ENCODE measurements at places on chromosomes 2 and 18. TPM values are rescaled to one million over a fixed set of nuclear protein-coding genes. Genes with fewer than 3 reads are reported as not detected.
A peak's percentile ranks its signal among the peaks of the same experiment; 100 is the strongest.

DNA sequence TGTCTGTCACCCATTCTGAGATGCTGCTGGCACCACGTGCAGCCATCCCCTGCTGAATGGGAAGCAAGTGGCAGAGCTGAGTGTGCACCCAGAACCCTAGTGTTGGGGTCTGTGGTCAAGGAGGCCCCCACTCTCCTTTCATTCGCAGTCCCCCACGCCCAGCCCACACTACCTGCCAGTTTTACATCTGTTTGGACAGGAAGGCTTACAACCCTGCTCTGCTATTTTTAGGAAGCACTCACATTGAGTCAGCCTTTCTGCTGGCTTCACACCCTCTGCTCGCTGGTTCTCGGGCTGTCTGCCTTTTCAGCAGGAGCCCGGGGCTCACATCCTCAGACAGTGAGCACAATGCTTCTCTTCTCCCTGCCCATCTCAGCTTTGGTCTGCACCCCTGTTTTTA, 10.7 kb upstream of the ADCY3 start:
- H3K4me1 ChIP-seq, result no peaks in the 10 kb centered on the region
- H3K36me3 ChIP-seq, result no peaks in the 10 kb centered on the region
- no peaks in the 10 kb centered on the region for H3K27me3 ChIP-seq

GRCh38 chr2:3170792-3171455, 206.7 kb downstream of the EIPR1 start:
- no peak overlapping the region for H3K27ac ChIP-seq
- no peaks in the 10 kb centered on the region for H3K36me3 ChIP-seq
- no peaks in the 10 kb centered on the region for H3K4me1 ChIP-seq

- no peaks in the 10 kb centered on the region for H3K27me3 ChIP-seq
- no peak overlapping the region for H3K27ac ChIP-seq
- no peak overlapping the region for H3K4me3 ChIP-seq
- no peaks in the 10 kb centered on the region for H3K4me1 ChIP-seq
- no peak for DNase-seq
Measured at GRCh38 chr2:149744865-149745264, 157.3 kb upstream of the MMADHC start.

- no peak overlapping the region for H3K27ac ChIP-seq
- no peaks in the 10 kb centered on the region for H3K36me3 ChIP-seq
- H3K4me3 ChIP-seq, result no peak overlapping the region
- no peaks in the 10 kb centered on the region for H3K27me3 ChIP-seq
- no peaks in the 10 kb centered on the region for H3K4me1 ChIP-seq
Measured at GRCh38 chr2:25417715-25418369, 76.1 kb upstream of the DNMT3A start.

DNA sequence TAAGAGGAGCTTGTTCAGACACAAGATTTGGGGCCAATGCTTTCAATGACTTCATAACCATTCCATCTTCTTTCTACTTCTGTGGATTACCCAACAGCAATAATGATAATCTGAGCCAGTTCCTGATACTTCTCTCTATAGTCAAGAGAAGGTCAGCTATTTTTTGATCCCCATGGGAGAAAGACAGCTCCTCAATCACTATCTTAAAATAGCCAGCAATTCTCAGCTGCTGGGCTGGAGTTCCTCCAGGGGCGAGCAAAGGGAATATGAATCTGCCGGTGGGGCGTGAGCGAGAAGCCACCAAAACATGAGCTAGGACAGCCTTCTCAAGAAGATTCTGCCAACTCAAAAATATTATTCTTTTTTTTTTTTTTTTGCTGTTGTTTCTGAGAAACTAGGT, at the start of gene TMEM182:
TSS of gene TMEM182 (plus strand) at position 269 of the 400 bp plus-strand sequence. CDS start 187 bp downstream, outside the sequence.
- no peak within 1 kb of the TSS for H3K27ac ChIP-seq
- H3K4me3 ChIP-seq, result no peak within 1 kb of the TSS
- H3K36me3 ChIP-seq, result no peaks in the 10 kb centered on the region
- DNase-seq, result no peak
- H3K4me1 ChIP-seq, result no peaks in the 10 kb centered on the region

GRCh38 chr18:46392576-46392975, 264.4 kb downstream of the LOXHD1 start:
- DNase-seq, result no peak
- H3K27me3 ChIP-seq, result no peaks in the 10 kb centered on the region
- H3K36me3 ChIP-seq, result no peaks in the 10 kb centered on the region
- no peak overlapping the region for H3K27ac ChIP-seq
- peaks cover 15% of the 10 kb centered on the region for H3K4me1 ChIP-seq
- no peak overlapping the region for H3K4me3 ChIP-seq

DNA sequence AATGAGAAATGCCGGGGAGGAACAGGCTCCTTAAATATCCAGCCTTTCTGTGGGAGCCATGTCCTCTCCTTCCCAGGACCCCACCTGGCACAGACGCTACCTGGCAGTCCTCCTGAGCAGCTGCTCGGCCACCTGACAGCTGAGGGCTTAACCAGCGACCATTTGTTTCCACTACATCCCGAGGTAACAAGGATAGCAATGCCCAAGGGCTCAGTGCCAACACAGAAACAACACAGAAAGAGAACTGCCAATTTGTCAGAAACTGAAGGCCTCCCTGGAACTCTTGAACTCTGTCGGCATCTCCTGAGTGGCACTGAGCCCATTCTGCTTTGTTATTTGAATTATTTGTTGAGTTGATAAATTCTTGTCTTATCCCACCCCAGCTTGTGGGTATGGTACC, 122.2 kb upstream of the ARHGAP28 start:
- DNase-seq, result peak; percentile 85
- no peaks in the 10 kb centered on the region for H3K36me3 ChIP-seq
- H3K27me3 ChIP-seq, result no peaks in the 10 kb centered on the region
- peak overlapping the region; percentile 50 for H3K27ac ChIP-seq
- H3K4me1 ChIP-seq, result peaks cover 13% of the 10 kb centered on the region

DNA sequence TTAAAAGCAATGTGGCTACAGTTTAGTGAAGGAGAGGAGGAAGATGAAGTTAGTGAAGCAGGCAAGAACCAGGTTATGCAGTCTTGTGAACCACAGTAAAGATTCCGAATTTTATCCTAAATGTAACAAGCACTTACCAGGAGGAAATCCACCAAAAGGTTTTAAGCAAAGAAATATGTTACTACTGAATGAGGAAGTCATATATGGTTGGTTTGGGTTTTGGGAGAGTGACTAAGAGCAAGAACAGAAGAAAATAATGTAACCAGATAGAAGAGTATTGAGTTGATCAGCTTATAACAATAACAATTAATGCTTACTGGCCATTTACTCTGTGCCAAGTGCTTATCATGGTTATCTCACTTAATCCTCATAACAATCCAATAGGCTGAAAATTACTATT, 1.9 kb downstream of the USP37 start:
- DNase-seq, result no peak
- peaks cover 27% of the 10 kb centered on the region for H3K4me1 ChIP-seq
- H3K27me3 ChIP-seq, result no peaks in the 10 kb centered on the region
- no peaks in the 10 kb centered on the region for H3K36me3 ChIP-seq
- no peak overlapping the region for H3K27ac ChIP-seq
- H3K4me3 ChIP-seq, result no peak overlapping the region

DNA sequence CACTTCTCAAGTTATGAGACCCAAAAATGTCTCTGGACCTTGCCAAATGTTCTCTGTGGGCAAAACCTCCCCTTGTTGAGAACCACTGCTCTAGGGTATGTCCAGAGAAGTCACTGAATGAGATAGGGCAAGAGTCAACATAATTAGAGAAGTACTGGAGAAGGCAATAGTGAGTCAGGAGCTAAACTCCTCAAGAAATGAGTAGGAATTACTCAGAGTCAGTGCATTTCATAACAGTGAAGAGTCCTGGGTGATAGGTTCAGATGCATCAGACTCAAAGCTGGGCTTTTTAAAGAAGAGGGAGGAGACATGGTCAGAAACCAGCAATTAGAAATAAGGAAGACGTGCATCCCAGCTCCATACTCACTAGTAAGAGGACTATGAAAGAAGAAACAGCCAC, 38.6 kb upstream of the IHH start:
- H3K27ac ChIP-seq, result no peak overlapping the region
- H3K4me3 ChIP-seq, result no peak overlapping the region
- DNase-seq, result no peak
- no peaks in the 10 kb centered on the region for H3K4me1 ChIP-seq
- H3K27me3 ChIP-seq, result no peaks in the 10 kb centered on the region

DNA sequence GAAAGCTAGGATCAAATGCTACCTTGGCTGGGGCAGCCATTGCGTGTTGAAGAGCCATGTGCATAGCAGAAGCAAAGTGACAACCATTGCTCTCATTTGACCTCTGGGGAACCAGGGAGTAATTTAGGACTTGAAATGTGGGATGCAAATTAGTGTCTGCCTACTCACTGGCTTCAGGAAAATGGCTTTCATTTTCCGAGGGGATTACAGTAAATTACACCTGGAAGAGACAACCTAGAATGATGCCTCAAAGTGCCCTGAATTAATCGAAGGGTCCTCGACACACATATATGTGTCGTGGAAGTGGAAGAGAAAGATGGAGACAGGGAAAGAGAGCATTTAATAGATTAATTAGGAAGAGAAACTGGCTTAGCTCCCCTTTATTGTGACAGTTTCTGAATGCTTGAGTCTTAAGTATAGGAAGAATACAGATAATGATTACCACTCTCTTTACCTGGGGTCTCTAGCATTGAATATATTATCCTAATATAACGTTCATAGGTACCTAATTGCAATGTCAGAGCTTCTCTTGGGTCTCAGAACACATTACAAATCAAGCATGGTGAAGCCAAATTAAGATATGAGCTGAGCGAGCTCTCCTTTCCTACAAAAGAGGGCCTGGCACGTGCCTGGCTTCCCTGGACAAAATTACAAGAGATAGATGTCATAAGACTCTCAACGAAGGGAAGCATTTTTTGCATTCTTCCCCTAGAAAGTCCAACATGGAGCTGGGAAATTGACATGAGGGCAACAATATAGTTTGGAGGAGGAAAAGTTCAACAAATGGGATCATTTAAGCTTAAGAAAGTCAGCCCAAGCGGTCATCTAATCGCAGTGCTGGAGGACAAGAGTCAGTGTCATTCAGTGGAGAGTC, 59.5 kb downstream of the MYCN start:
- no peaks in the 10 kb centered on the region for H3K27me3 ChIP-seq
- no peak overlapping the region for H3K4me3 ChIP-seq
- H3K27ac ChIP-seq, result no peak overlapping the region
- peaks cover 11% of the 10 kb centered on the region for H3K4me1 ChIP-seq

DNA sequence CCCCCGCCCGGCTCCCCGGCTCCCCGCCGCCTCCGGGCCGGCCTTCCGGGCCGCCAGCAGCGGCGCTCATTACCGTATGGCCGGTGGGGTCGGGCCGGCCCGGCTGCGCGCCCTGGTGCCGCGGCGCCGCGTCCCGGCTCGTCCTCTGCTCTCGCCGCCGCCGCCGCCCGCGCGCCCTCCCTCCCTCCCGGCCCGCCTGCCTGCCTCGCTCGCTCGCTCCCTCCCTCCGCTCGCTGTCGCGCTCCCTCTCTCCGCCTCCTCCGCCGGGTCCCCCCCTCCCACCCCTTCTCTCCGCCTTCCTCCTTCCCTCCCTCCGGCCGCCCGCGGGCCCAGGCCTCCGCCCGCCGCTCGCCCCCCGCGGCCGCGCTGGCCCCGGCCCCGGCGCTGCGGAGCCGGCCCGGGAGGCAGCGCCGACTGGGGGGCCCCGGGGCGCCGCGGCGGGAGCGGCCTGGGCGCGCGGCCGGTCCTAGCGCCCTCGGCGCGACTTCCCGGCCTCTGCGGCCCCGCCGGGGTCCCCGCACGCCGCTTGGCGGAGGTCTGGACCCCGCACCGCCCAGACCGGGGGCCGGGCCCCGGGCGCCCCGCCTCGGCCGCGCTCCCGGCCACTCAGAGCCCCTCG, at the start of gene DNMT3A:
TSS of gene DNMT3A (minus strand) at position 173 of the 619 bp plus-strand sequence. CDS start 27,941 bp downstream, outside the sequence.
- DNase-seq, result peak; percentile 75
- H3K27me3 ChIP-seq, result no peaks in the 10 kb centered on the region
- peak within 1 kb of the TSS; percentile 77 for H3K27ac ChIP-seq
- H3K36me3 ChIP-seq, result no peaks in the 10 kb centered on the region
- H3K4me1 ChIP-seq, result peaks cover 20% of the 10 kb centered on the region

- H3K27me3 ChIP-seq, result no peaks in the 10 kb centered on the region
- H3K27ac ChIP-seq, result no peak overlapping the region
- no peaks in the 10 kb centered on the region for H3K4me1 ChIP-seq
- no peak overlapping the region for H3K4me3 ChIP-seq
- H3K36me3 ChIP-seq, result no peaks in the 10 kb centered on the region
Measured at GRCh38 chr18:22015156-22015555, 154.2 kb upstream of the GATA6 start.

GRCh38 chr2:219128396-219128795, 32.2 kb downstream of the NHEJ1 start:
- H3K27ac ChIP-seq, result no peak overlapping the region
- no peak for DNase-seq
- no peaks in the 10 kb centered on the region for H3K27me3 ChIP-seq
- no peaks in the 10 kb centered on the region for H3K36me3 ChIP-seq

DNA sequence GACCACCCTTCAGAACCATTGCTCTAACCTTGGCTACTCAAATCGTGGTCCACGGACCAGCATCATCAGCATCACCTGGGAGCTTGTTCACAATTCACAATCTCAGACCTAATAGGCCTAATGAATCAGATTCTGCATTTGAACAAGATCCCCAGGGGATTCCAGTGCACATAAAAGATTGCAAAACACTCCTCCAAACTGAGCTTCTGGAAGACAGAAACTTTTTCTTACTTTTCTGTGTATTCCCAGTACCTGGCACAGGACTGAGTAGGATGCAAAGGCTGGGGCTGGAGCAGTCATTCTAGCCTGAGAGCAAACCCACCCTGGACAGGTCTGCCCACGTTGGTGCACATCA, 115.1 kb upstream of the COPS8 start:
- H3K4me1 ChIP-seq, result peaks cover 43% of the 10 kb centered on the region
- H3K27ac ChIP-seq, result no peak overlapping the region
- DNase-seq, result no peak
- H3K4me3 ChIP-seq, result no peak overlapping the region

ACMSD gene
- 1.4 TPM for total RNA-seq

ZFP36L2 gene
- 174 TPM for total RNA-seq

TMEM214 gene
- 82.8 TPM for total RNA-seq

PKDCC gene
- total RNA-seq, result 5.9 TPM

CSRNP3 gene
- 6.0 TPM for total RNA-seq

ATOH8 gene
- total RNA-seq, result 82.8 TPM

SMARCAL1 gene
- 19.5 TPM for total RNA-seq

ARHGAP25 gene
- 4.0 TPM for total RNA-seq

RIT2 gene
- not detected for total RNA-seq

TFPI gene
- 208 TPM for total RNA-seq

CHRND gene
- not detected for total RNA-seq

Data from thyroid gland (tissue), 4 donors.